Right ventricle myocardium inferior (tissue), 1 donor: ENCODE measurements at places on chromosomes 3 and 15. TPM values are rescaled to one million over a fixed set of nuclear protein-coding genes. Genes with fewer than 3 reads are reported as not detected.

GRCh38 chr3:156175570-156175969, 55.2 kb downstream of the KCNAB1 start:
- no peak for DNase-seq

DNA sequence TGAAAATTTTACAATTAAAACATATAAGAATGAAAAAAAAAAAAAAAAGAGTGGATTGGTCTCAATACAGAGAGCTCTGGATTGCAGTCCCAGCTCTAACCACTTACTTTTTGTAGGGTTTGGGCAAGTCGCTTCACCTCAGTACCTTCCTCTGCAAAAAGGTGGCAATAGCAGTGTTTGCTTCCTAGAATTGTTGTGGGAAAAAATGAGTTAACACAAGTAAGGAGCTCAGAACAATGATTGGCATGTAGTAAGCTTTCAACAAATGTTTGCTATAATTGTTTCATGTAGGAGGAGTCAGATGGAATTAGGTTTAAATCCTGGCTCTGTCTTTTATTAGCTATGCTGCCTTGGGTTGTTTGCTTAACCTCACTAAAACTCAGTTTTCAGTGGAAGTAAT, 425.2 kb upstream of the TBL1XR1 start:
- no peak for DNase-seq

DNA sequence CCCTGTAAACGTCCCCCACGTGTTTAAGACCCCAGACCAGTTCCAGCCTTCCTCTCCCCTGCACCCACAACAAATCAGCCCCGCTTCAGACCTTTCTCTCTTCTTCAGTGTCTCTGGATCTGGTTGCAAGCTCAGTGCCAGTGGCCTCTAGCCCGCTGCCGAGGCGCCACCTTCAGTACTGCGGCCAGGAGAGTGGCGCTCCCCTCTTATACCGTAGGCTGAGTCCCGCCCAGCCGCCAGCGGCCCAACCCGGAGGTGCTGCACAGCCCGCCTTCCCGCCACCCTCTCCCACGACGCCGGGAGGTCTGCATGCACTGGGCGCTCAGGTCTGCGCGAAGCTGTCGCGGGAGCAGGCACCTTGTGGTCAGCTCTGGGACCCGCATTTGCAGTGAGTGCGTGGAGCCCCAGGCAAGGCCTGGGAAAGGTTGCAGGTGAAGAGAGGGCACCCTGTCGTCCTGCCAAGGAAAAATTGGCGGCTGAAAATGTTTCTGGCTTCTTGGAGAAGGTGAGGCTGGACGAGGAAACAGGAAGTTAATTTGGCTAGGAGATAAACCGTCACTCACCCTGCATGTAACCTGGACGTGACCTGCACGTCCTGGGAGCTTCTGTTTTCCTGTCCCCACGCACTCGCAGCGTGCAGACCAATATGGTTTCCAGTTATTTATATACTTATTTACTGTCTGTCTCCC, at the start of gene C2CD4B:
Gene C2CD4B (minus strand): TSS at position 182 of the 689 bp plus-strand sequence. CDS start 301 bp downstream, outside the sequence.
- DNase-seq = peak; percentile 80

DNA sequence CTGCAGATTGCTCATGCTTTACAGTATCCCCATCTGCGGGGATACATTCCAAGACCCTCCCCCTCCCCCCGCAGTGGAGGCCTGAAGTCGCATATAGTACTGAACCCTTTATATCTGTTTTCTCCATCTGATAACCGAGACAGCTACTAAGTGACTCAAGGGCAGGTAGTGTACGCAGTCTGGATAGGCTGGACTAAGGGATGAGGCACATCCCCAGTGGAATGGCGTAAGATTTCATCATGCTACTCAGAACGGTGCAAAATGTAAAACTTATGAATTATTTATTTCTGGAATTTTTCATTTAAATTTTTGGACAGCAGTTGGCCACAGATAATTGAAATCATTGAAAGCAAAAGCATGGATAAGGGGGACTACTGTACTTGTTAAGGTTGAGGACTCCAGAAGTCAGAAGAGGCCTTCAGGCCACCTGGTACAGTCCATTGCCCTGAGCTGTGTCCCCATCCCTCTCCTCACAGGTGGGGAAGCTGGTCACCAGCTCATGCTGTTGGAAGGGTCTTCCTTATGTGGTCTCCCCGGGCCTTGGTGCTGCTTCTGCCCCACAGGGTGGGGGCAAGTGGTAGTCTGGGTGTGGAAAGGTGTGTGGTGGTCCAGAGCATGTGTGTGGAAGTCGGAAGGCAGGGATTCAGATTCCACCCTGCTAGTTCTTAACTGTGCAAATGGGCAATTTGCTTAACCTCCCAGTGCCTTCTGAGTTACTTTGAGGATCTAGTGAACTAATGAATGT, 72.0 kb downstream of the HCN4 start:
- no peak for DNase-seq

GRCh38 chr3:65758438-65758837, 280.3 kb downstream of the MAGI1 start:
- DNase-seq = no peak

DNA sequence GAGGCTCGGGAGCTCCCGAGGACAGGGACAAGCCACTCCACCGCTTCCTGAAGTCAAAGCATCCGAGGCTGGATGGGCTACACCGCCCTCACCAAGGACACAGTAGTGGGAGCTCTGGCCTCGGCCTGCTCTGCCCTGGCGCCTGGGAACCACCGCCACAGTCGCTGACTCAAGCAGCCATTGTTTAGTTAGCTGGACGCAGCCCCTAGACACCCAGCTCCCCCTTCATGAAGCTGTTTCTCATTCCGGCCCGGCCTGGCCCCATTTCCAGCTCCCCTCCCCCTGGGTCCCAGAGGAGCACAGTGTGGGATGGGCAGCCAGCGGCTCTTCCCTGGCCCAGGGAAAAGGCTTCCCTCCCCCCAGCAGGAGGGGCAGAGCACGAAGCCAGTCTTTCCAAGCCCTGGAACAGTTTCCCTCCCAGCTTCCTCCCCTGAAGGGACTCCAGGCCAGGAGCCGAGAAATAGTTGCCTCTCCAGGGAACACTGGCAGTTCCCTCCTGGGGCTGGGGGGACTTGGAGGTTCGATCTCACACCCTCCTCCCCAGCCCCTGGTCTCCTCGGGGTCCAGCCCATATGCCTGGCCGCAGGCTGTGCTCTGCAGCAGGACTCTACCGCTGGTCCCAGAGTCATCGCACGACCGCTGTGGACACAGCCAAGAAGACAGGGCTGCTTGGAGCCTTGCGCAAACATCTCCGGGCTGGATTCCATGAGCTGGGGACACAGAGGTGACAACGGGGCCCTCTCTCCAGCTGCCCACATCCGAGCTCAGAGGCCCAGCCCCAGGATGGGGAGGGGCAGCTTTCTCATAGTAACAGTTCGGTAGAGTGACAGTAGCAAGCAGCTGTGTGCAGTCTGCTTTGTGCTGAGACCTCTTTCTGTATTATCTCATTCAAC, 10.0 kb downstream of the PLXND1 start:
- peak; percentile 90 for DNase-seq

DNA sequence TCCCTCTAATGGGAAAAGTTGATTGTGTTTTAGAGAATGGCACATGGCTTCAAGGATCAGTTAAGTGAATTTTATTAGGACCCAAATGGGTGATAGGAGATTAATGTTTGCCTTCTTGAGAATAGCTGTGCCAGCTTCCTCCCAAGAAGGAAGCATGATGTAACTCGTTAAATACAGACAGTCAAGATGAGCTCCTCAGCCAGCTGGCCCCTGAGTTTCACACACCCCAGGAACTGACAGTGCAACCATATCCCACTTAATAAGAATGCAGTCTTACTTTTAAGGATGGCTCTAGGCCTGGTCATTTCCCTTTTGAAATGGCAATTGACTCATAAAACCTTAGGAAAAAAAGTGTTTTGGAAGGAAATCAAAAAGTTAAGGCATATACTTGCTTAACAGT, 472.8 kb upstream of the KCNMB2 start:
- DNase-seq = no peak

GRCh38 chr3:38649500-38650247, at the start of gene SCN5A:
Gene SCN5A (minus strand): TSS chr3:38649687. CDS start chr3:38633307, 16,380 bp downstream.
- peak; percentile 78 for DNase-seq

- DNase-seq = no peak
Measured at GRCh38 chr3:139318431-139318816, 25.4 kb upstream of the MRPS22 start.

DNA sequence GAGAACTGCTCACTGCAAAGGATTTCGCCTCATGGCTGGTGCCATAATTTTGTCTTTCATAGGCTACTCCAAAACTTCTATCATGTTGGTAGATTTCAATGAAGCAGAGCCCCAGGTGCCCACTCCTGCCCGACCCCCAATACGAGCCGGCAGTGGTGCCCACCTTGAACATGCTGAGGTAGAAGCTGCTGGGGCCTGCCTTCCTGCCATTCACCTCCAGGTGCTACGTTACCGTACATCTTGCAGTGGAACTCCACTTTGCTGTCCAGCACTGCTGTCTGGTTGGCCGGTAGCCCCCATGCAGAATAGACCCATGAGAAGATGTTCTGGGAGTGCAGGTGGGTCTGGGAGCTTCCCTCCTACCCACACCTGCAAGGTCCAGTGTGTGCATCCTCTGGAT, 502.8 kb upstream of the TBL1XR1 start:
- DNase-seq = no peak

GRCh38 chr3:38005076-38006020, 14.8 kb downstream of the VILL start:
- DNase-seq = peak; percentile 91

- no peak for DNase-seq
Measured at GRCh38 chr3:50913260-50913659, 238.5 kb downstream of the DOCK3 start.

DNA sequence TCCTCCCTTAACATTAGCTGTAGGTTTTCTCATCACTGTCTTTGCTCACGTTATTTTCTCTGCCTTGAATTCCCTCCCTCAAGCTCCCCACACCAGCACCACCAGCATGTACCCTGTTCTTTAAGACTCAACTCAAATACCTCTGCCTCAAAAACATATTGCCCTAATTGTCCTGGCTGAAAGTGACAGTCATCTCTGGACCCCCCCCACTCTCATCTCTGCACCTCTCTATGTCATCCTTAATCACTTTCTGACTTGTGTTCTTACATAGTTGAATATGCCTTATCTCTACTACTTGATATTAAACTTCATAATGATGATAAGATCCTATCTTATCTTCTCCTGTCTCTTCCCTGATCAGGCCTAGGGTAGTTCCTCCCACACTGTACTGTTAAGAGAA, 345.2 kb upstream of the TPRG1 start:
- DNase-seq = no peak

Gene CFAP100
- total RNA-seq = not detected

Gene UROC1
- total RNA-seq = not detected

Gene PLCH1
- total RNA-seq = 1.3 TPM

Gene GOLGA6D
- total RNA-seq = not detected

Gene HGD
- not detected for total RNA-seq

Gene STAC
- total RNA-seq = 0.35 TPM
